ENCODE measurements at places on chromosomes 11 and 22.

DNA sequence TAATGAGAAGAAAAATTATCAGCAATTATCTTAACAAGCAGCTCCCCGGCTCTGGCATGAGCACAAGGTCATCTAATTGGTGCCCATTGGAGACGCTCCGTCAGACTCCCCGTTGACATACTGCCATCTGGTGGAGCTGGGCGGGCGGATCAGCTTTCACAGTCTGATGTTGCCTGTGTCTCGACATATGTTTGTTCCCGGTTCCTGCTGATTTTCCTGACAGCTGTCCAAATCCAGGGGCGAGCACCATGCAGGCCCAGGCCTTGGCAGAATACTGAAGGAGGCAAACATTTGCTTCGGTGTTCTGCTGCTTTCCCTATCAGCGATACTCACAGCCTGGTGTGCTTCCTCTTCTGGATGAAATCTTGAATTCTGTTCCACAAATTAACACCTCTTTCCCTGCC lies 43.8 kb upstream of the BARX2 start:
- peak; percentile 25 for DNase-seq

GRCh38 chr11:117696540-117696939 lies 100.5 kb downstream of the DSCAML1 start:
- no peak for DNase-seq

DNA sequence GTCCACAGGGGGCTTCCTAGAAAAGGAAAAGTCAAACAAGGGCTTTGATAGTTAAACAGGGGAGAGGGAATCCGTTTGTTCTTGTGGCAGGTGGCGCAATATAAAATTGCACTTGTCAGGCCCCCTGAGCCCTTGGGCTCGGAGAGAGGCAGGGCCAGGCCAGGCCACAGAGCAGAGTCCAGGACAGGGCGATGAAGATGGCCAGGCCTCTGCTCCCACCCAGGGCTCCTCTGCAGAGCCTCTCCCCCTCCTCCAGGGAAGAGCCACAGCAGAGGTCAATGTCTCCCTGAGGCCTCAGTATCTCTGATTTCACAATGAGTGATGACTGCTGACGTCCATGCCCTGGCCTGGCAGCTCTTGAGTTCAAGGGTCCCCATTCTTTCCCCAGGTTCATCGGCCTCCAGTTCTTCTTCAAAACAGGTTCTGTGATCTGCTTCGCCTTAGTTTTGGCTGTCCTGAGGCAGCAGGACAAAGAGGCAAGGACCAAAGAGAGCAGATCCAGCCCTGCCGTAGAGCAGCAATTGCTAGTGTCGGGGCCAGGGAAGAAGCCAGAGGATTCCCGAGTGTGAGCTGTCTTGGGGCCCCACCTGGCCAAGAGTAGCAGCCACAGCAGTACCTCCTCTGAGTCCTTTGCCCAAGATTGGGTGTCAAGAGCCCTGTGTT lies 36.4 kb upstream of the TPBGL start:
- no peak for DNase-seq

- DNase-seq, result no peak
Observed at GRCh38 chr11:6437993-6438392, 2.8 kb downstream of the HPX start.

DNA sequence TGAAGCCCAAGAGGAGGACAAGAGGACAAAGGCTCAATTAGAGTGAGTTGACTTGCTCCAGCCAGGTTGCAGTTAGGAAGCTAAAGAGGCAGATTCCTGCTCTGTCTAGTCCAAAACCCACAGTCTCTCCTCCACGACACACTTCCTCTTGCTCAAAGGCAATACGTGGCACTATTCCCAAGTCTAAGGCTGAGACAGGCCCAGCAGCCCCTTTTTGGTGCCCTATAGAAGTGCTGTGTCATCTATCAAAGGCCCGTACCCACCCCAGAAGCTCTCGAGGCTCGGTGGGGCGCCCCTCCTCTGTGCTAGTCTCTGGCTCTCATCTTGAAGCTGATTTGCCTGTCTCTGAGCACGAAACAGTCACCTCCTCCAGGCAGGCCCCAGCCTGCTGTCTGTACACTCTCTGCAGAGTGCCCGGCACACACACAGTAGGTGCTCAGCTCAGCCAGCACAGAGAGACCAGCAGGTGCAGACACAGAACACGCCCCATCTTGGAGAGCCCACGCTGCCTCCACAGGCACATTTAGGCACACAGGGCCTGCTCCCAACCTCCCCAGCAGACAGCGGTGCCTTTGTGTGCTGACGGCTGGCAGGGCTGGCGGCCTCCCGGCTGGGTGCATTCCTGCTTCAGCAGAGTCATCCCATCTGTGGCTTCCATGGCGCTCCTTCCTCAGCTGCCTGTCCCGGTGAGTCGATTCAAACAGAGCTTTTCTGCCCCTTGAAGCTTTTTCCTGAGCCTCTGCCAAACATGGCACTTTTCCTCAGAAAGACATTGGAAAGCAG lies 52.8 kb downstream of the MYH9 start:
- no peak for DNase-seq

GRCh38 chr11:123427405-123427804 lies 2.7 kb upstream of the GRAMD1B start:
- DNase-seq, result no peak

- DNase-seq, result no peak
Observed at GRCh38 chr11:31887180-31887579, 76.1 kb upstream of the PAX6 start.

DNA sequence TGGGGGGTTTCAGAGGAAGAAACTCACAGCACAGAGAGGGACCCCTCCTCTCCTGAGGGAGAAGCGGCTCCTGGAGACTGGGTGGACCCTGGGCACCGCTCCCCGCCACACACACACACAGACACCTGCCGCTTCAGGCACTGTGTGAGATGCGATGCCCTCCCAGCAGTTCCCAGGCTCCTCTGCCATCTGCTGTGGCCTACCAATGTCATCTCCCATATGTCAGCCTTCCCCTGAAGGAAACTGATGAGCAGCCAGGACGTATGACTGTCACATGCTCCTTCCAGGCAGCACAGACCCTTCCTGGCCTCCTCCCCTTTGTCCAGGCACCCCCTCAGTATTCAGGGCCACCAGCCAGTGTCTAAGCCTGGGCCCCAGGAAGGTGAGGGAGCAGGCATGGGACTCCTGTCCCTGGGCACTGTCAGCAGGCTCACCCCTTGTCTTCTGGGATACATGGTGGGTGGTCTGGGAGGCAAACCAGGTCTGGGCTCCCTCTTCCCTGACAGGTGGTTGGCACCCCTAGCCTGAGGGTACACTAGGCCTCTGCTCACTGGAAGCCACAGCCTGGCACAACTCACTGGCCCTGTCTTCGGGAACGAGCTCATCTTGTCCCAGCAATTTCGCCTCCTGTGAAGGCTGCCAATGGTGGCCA lies 11.8 kb upstream of the BCR start:
- DNase-seq, result no peak

DNA sequence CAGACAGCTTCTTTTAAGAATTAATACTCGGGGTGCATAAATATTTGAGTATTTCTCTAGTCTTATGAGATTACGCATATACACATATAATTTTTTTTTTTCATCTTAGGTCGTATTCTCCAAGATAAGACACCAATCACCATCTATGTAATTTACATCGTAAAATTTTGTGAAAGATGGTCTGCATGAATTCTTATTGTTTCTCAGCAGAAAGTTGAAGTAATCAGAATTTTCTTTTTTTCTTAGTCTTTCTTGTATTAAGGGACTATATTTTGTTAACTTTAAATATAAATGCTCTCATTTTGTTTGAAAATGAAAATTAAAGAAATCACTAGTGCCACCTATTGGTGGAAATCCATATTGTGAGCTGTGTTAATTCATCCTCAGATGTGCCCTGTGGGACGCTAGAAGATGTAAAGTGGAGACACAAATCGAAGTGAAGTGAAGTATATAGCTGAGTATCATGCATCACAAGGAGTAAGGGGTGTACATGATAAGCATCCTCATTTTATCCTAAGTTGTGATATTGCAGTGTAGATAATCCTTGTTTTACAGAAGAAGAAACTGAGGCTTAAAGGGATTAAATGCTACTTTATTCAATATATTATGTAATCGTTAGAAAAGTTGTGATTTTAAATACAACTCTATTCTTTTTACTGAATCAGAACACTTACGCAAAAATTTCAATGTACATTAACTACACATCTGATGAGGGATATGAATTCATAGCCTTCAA lies 2084.3 kb downstream of the LRRC4C start:
- DNase-seq, result no peak

- DNase-seq, result no peak
Observed at GRCh38 chr11:34890812-34891211, 25.4 kb downstream of the APIP start.

GRCh38 chr11:119880143-119880542 lies 151.1 kb upstream of the NECTIN1 start:
- no peak for DNase-seq

DNA sequence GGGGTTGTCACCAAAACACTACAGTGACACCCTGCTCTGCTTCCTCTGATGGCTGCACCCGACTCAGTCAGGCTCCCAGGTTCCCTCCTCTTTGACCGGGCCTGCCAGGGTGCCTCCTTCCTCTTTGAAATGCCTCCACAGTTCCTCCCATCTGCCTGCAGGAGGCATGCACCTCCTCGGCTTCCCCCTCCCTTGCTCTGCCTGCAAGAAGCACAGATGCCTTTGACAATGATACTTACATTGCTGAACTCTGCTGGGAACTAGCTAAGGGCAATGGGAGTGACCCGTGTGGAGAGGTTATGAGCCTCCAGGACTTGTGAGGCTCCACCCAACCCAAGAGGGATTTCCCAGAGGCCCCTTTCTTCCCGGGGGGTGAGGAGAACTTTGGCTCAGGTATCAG lies 674.1 kb downstream of the OPCML start:
- DNase-seq, result no peak

- DNase-seq, result no peak
Observed at GRCh38 chr11:1040428-1041148, 4.1 kb upstream of the MUC6 start.

DNA sequence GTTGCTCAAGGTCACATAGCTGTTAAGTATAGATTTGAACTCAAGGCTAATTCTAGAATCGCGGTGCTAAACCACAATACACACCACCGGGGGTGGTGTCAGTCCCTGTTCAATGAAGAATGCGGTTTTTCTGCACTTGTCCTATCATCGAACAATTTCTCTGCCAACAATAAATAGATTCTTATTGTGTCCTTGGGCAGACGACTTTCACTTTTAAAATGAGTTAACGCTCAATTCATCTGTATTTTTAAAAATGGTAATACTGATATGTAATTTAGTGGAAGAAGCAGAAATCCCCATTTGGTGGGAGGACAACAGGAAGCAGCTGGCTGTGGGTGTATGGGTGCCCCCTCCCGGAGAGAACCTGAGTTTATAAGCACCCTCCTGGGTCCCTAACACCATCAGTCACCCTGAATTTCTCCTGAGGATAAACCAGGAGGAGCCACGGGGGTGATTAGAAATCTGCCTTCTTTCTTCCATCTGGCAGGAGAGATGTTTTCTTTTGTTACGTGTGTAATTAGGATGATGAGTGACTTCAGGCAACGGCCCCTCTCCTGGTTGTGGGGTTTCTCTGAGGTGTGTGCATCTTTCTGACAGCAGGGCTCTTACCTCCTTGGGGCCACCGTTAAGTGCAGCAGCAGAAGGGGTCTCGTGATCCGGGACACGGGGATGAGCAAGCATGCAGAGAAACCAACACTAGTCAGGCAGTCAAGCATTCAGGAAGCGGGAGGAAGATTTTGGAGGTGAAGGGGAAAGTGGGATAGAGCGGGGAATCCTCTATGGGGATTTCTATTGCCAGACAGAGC lies 87.7 kb downstream of the GRAMD1B start:
- DNase-seq, result no peak

DNA sequence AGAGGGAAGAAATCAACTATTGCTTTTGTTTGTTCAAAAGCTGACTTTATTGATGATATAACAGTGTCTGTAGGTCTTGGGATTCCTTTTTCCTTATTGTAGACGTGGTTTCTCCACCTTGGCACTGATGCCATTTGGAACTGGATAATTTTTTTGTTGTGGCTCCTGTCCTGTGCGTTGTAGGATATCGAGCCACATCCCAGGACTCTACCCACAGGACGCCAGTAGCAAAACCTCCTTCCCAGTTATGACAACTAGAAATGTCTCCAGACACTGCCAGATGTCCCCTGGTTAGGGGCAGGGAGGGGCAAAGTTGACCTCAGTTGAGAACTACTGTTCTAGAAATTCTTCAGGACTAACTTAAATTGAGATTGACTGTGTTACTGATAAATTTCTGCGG lies 45.8 kb downstream of the ZNRF3 start:
- DNase-seq, result no peak

- no peak for DNase-seq
Observed at GRCh38 chr11:96318850-96319249, 24.1 kb downstream of the MAML2 start.

DNA sequence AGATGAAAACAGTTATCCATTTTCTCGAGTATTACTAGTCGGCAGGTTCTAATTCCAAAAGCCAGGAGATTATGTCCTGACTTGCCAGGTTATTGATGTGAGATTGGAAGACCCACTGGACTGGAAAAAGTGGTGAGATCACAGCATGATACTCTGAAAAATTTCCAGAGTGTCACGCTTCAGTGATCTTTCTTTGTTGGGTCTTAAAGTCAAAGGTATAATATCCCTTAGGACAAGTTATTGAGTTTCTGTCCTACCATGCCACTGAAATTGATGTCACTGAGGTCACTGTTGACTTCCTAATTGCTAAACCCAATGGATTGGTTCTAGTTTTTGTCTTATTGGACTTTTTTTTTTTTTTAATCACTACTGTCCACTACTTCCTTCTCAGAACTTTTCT lies 104.5 kb upstream of the GRAMD1B start:
- DNase-seq, result no peak

DNA sequence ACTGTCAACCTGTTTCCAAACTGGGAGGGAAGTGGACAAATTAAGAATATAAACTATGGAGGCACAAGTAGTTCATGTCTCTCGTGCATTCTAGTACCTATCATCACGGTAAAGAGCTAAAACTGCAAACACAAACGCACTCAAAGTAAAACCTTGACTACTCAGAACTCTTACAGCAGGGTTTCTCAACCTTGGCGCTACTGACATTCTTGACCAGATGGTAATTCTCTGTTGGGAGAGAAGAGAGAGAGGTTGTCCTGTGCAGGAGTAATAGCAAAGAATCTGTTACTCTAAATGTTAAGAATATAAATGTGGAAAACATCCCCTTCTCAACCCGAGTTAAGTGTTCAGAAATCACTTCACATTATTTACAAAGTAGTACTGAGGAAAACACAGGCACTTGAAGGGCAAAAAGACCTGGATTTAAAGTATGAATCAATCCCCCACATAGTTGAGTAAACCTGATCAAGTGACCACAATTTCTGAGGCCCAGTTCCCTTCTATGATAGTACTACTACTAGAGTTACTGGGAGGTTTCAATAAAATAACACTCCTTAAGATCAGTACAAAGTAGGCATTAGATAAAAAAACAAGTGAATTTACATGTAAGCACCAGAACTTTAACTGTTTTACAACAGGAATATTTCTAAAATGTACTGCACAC lies 73.1 kb upstream of the ARHGAP32 start:
- no peak for DNase-seq
